Mesendoderm (in vitro differentiated cells): ENCODE measurements at places on chromosomes 7 and 10.

- no peak overlapping the region for H3K27ac ChIP-seq
- peaks cover 7% of the 10 kb centered on the region for H3K4me1 ChIP-seq
- no peaks in the 10 kb centered on the region for H3K27me3 ChIP-seq
- H3K36me3 ChIP-seq = no peaks in the 10 kb centered on the region
These were observed 45.3 kb upstream of the EN2 start for GRCh38 chr7:155412416-155413253.

DNA sequence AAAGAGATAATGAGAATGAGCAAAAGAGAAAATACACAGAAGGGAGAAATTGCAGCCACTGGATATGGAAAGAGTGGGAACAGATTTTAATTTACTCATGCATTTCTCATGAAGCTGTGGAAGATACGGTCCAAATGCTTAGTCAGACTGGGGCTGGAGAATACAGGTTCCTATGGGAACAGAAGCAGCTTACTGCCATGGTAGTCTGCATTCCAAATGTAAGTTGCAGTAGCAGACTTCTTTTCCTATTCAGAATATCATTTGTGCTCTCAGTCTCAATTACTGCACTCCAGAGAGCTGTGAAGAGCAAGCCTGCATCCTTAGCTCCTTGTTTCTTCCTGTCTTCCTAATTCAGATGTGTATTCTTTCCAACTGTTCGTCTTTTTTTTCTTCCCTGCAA is 190.8 kb upstream of the TMEM196 start:
- DNase-seq = no peak
- no peaks in the 10 kb centered on the region for H3K27me3 ChIP-seq
- H3K4me1 ChIP-seq = no peaks in the 10 kb centered on the region
- no peak overlapping the region for H3K4me3 ChIP-seq

- no peak overlapping the region for H3K27ac ChIP-seq
- no peaks in the 10 kb centered on the region for H3K36me3 ChIP-seq
- DNase-seq = no peak
- H3K27me3 ChIP-seq = no peaks in the 10 kb centered on the region
These were observed 256.9 kb downstream of the MDFIC start for GRCh38 chr7:115178835-115179234.

DNA sequence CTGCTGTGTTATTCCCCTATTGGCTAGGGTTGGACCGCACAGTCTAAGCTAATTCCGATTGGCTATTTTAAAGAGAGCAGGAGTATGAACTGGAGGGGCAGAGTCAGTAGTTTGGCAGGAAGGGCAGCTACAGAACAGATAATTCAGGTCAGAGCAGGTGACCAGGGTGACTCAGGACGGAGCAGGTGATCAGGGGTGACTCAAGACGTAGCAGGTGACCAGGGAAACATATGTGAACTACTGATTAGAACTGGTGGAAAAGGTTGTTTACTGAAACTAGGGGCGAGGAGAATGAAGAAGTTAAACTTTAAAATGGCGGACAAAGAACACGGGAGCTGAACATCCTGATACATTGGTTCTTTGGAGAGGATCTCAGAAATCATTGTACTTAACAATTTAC is 102.3 kb downstream of the CCDC7 start:
- DNase-seq = no peak
- no peak overlapping the region for H3K4me3 ChIP-seq
- no peaks in the 10 kb centered on the region for H3K27me3 ChIP-seq
- no peaks in the 10 kb centered on the region for H3K4me1 ChIP-seq
- H3K27ac ChIP-seq = no peak overlapping the region
- no peaks in the 10 kb centered on the region for H3K36me3 ChIP-seq

DNA sequence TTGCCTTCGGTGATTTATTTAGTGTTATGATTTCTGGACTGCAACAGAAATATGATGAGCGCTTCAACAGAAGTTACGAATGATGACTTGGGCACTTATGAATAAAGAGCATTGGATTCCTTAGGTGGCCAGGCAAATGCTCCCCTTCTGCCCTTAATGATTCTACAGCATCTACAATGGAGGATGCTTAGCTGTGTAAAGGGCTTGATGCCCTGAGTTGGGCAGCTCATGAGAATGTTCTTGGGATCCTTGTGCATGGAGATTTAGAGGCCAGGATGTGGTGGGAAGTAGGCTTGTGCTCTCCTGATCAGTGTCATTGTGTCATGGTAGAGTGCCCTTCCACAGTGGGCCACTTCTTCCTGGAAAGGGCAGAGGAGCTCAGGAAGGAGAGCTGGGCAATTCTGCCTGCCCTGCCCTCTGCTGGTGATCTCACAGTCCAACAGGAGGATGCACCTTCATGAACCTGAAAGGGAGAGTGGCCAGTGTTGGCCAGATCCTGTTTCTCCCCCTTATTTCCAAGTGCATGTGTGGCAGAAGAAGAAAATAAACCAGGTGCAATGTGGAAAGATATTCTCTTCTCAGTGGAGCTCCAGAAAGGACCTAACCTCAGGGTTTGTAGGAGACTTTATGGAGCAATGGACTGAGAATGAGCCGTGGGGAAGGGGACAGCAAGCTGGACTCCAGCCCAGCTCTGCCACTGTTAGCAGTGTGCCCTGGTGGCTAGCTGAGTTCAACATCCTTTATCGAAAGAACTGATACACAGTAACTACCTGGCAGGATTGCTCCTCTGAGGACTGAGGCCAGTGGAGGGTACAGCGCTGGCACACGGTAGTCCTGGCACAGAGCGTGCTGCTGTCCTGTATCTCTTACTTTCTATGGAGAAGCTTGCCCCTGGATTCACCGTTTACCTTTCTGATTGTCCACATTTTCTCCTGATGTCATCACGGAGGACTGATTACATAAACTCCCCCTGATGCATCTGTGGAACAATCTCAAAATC is 182.9 kb downstream of the BMPER start:
- peak; percentile 75 for DNase-seq
- H3K4me3 ChIP-seq = no peak overlapping the region
- no peaks in the 10 kb centered on the region for H3K27me3 ChIP-seq
- no peaks in the 10 kb centered on the region for H3K36me3 ChIP-seq

DNA sequence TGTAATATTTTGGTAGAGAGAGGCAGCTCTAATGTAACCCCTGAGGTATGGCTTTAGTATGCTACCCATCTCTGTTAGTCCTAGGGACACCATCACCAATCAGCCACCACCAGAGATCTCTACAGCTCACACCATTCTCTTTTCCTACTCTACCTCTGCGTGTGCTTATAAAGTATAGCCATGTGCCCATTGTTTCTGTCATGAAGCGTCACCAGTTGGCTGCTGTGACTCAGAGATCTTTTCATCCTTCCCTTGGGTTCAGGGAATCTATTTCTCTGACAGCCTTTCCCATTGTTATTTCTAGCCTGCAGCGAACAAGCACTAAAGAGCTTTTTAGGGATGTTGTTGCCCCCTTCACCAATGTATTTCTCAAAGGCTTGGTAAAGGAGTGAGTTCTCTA is 103.3 kb downstream of the TPST1 start:
- H3K27me3 ChIP-seq = no peaks in the 10 kb centered on the region
- H3K27ac ChIP-seq = no peak overlapping the region
- DNase-seq = no peak
- no peaks in the 10 kb centered on the region for H3K4me1 ChIP-seq
- H3K36me3 ChIP-seq = no peaks in the 10 kb centered on the region
- H3K4me3 ChIP-seq = no peak overlapping the region

DNA sequence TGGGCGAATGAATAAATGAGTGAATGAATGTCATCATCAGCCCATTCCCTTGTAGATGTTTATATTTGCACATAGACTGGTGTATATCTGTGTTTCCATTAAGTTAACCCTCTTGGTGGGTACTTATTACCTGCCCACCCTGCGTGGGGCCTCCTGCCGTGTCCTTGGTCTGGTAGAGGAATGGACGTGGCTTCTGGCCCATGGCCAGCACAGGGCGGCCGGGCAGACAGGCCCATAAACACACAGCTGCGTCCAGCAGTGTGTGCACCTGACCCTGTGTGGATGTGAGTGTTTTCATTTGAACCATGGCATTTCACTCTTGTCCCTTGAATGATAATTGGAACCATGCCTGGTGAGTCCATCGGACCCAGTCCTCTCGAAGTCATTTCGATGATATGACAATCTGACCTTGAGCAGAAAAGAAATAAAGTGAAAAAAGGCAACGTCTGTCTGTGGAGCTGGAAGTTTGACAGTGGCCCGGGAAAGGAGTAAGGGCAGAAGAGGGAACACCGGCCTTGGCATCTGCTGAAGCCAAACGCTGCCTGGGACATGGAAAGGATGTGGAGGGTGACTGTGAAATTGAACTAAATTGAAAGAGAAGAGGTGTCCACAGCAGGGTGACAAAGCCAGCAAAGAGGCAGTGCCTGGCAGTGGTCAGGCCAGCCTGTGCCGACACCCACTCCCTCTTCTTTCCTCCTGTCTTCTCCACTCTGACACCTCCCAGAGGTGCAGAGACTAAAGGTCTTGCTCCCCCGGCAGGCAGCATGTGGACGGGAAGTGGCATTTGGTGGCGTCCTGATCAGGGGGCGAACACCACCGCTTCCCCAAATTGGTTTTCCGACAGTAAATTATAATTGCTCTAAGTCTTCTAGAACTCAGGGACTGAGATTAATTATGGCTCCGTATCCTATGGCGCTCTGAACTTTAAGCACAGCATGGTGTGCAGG is 199.0 kb upstream of the ZMIZ1 start:
- no peaks in the 10 kb centered on the region for H3K36me3 ChIP-seq
- H3K4me3 ChIP-seq = no peak overlapping the region
- no peak for DNase-seq
- no peaks in the 10 kb centered on the region for H3K27me3 ChIP-seq
- H3K27ac ChIP-seq = no peak overlapping the region
- H3K4me1 ChIP-seq = no peaks in the 10 kb centered on the region

GRCh38 chr10:88270061-88270808 is 312.9 kb downstream of the RNLS start:
- no peaks in the 10 kb centered on the region for H3K36me3 ChIP-seq
- DNase-seq = no peak
- H3K27me3 ChIP-seq = no peaks in the 10 kb centered on the region
- no peaks in the 10 kb centered on the region for H3K4me1 ChIP-seq

GRCh38 chr7:136400877-136401276 is 423.7 kb upstream of the MTPN start:
- H3K27ac ChIP-seq = no peak overlapping the region
- no peak overlapping the region for H3K4me3 ChIP-seq
- H3K4me1 ChIP-seq = no peaks in the 10 kb centered on the region
- DNase-seq = no peak
- H3K27me3 ChIP-seq = no peaks in the 10 kb centered on the region

DNA sequence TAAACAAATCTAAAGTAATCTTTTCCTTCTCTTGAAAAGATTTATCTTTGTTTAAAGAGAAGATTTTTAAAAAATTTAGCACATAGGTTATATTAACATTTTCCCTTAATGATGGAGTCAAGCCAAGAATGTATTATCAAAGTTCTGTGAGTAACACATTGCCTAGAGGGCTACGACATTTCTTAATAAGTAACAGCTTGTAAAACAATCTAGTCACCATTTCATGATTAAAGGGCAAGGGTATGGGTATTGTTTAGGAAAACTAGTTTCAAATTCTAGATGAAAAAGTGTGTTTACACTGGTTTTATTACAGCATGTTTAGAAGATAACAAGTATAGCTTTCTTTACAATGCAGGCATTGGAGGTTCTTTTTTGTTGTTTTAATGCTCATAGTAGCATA is 28.6 kb upstream of the LAMB4 start:
- H3K27me3 ChIP-seq = no peaks in the 10 kb centered on the region
- no peak for DNase-seq
- H3K4me3 ChIP-seq = no peak overlapping the region

GRCh38 chr10:3208481-3209406 is 36.2 kb upstream of the PITRM1 start:
- no peaks in the 10 kb centered on the region for H3K27me3 ChIP-seq
- H3K27ac ChIP-seq = no peak overlapping the region
- peaks cover 3% of the 10 kb centered on the region for H3K4me1 ChIP-seq
- H3K36me3 ChIP-seq = no peaks in the 10 kb centered on the region
- no peak for DNase-seq

DNA sequence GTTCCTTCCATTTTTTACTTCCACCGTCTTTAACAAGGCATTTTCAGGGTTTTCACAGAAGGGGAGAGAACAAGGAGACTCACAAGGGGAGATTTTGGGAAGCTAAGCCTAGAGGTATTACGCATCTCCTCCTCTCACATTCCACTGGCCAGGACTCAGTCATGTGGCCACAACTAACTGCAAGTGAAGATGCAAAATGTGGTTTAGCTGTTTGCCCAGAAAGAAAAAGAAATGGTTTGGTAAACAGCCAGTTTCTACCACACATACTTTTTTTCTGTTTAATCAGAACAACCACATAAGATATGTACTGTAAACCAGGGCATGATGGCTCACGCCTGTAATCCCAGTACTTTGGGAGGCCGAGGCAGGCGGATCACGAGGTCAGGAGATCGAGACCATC is 21.4 kb upstream of the HELLS start:
- no peaks in the 10 kb centered on the region for H3K4me1 ChIP-seq
- no peak overlapping the region for H3K27ac ChIP-seq

GRCh38 chr7:23358152-23358674 is 59.1 kb downstream of the MALSU1 start:
- no peak overlapping the region for H3K4me3 ChIP-seq
- H3K27me3 ChIP-seq = no peaks in the 10 kb centered on the region
- no peak for DNase-seq
- H3K27ac ChIP-seq = no peak overlapping the region
- peaks cover 5% of the 10 kb centered on the region for H3K36me3 ChIP-seq

DNA sequence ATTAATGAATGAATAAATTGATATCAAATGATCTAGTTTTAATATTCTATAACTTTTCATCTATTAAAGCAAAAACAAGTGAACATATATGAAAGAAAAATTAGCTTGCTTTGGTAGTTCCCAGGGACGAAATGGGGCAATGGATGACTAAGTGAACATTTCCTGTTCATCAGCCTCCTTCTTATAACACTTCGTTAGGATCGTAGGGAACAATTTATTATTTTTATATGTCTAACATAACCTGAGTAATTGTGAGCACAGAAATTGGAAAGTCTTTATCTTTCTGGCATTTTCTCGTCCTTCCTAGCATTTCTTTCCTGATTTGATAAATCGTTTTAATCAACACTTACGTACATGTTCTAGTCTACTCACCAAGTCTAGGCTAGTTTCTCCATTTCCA is 59.1 kb upstream of the PPP1R3C start:
- no peaks in the 10 kb centered on the region for H3K4me1 ChIP-seq
- DNase-seq = no peak
- no peak overlapping the region for H3K27ac ChIP-seq
- H3K27me3 ChIP-seq = no peaks in the 10 kb centered on the region
- no peak overlapping the region for H3K4me3 ChIP-seq

GRCh38 chr10:11192304-11193000 is 174.8 kb downstream of the CELF2 start:
- peak; percentile 43 for DNase-seq
- H3K27me3 ChIP-seq = no peaks in the 10 kb centered on the region
- H3K4me1 ChIP-seq = no peaks in the 10 kb centered on the region
- no peaks in the 10 kb centered on the region for H3K36me3 ChIP-seq
- H3K27ac ChIP-seq = no peak overlapping the region

GRCh38 chr7:56174875-56175760 is 58.9 kb upstream of the NUPR2 start:
- H3K27ac ChIP-seq = no peak overlapping the region
- no peaks in the 10 kb centered on the region for H3K36me3 ChIP-seq
- no peak overlapping the region for H3K4me3 ChIP-seq
- H3K4me1 ChIP-seq = no peaks in the 10 kb centered on the region

- H3K27me3 ChIP-seq = no peaks in the 10 kb centered on the region
- H3K4me1 ChIP-seq = peaks cover 11% of the 10 kb centered on the region
- DNase-seq = no peak
- no peak overlapping the region for H3K4me3 ChIP-seq
- H3K36me3 ChIP-seq = peaks cover 3% of the 10 kb centered on the region
These were observed 57.3 kb downstream of the FAM53B start for GRCh38 chr10:124686707-124687376.

GRCh38 chr10:127600479-127600878 is 51.4 kb downstream of the NPS start:
- H3K36me3 ChIP-seq = no peaks in the 10 kb centered on the region
- H3K4me3 ChIP-seq = no peak overlapping the region
- no peaks in the 10 kb centered on the region for H3K27me3 ChIP-seq
- no peaks in the 10 kb centered on the region for H3K4me1 ChIP-seq
- no peak overlapping the region for H3K27ac ChIP-seq
